ENCODE measurements at places on chromosomes 3 and 15. TPM values are rescaled to one million over a fixed set of nuclear protein-coding genes. Genes with fewer than 3 reads are reported as not detected.

Gene PSTPIP1
- total RNA-seq, result 110 TPM

Gene FRMD4B
- total RNA-seq, result 7.1 TPM

DNA sequence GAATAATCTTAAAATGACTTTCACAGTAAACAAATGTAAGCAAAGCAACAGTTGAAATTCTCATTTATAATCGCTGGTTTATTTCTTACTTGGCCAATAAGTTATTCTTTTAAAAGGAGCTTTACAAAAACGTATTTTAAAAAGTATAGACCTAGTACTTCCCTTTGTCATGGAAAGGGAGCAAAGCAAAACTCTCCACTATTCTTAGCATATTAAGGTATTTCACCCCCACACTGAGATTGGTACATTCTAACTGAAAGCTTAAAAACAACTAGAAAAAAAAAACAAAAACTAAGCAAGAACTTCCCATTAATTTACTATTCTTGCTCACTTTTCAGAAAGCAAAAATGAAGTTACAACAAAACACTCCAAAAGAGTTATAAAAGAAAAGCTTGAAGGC is 1.5 kb downstream of the ATG3 start:
- no peak for DNase-seq
- H3K36me3 ChIP-seq, result peaks cover 8% of the 10 kb centered on the region
- H3K4me3 ChIP-seq, result no peak overlapping the region
- no peak overlapping the region for H3K27ac ChIP-seq
- no peaks in the 10 kb centered on the region for H3K27me3 ChIP-seq
- H3K4me1 ChIP-seq, result peaks cover 22% of the 10 kb centered on the region

DNA sequence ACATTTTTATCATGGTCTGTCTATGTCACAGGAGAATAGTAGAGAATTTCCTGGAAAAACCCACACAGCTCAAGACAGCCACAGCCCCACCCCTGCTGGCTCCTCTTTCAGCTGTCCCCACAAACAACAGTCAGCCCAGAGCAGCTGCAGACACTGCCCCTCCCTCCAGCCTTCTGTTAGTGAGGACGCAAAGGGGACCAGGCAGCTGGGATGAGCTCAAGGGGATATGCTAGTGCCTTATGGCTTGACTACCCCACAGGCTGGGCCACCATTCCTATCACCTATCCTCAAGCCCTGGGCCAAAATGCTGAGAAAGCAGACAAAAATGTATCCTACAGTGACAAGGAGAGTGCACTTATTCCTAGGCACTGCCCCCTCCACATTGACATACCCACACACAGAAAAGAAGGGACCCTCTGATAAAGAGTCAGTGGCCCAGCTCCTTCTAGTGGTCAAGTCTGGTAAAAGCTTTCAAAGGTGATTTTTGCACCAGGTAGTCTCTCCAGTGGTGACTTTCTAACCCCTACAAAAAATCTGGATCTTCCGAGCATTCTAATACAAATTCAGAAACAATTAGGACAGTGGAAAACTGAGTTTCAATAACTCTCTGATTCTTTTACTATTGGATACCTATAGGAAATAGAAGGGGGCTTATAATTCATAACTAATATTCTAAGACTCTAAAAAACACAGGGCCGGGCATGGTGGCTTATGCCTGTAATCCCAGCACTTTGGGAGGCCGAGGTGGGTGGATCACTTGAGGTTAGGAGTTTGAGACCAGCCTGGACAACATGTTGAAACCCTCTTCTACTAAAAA is 3.0 kb upstream of the MAP1A start:
- H3K27me3 ChIP-seq, result peaks cover 29% of the 10 kb centered on the region
- no peak overlapping the region for H3K27ac ChIP-seq
- peaks cover 12% of the 10 kb centered on the region for H3K4me1 ChIP-seq
- no peaks in the 10 kb centered on the region for H3K36me3 ChIP-seq
- no peak for DNase-seq
- H3K4me3 ChIP-seq, result no peak overlapping the region

GRCh38 chr15:73284090-73284716 is 84.6 kb downstream of the HCN4 start:
- no peaks in the 10 kb centered on the region for H3K27me3 ChIP-seq
- H3K4me3 ChIP-seq, result no peak overlapping the region
- H3K27ac ChIP-seq, result no peak overlapping the region
- H3K4me1 ChIP-seq, result no peaks in the 10 kb centered on the region
- H3K36me3 ChIP-seq, result no peaks in the 10 kb centered on the region
- DNase-seq, result no peak

GRCh38 chr15:83747050-83747717 is 93.3 kb downstream of the ADAMTSL3 start:
- H3K36me3 ChIP-seq, result no peaks in the 10 kb centered on the region
- H3K4me3 ChIP-seq, result no peak overlapping the region
- no peaks in the 10 kb centered on the region for H3K27me3 ChIP-seq
- H3K27ac ChIP-seq, result no peak overlapping the region
- H3K4me1 ChIP-seq, result no peaks in the 10 kb centered on the region

DNA sequence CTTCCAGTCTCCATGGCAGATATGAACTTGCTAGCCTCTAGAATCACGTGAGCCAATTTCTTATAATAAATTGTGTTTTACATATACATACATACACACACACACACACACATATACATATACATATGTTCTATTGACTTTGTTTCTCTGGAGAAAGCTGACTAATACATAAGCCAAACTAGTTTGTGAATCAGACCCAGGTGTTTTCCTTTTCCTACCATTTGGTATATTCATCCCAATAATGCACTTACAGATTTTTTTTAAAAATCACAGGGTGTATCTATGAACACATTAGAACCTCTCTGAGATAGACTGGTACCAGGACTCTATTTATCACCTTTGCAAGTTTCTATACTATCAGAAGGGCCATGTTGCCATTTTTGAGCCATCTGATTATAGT is 122.9 kb upstream of the KCNH8 start:
- H3K36me3 ChIP-seq, result no peaks in the 10 kb centered on the region
- H3K4me3 ChIP-seq, result no peak overlapping the region
- no peaks in the 10 kb centered on the region for H3K27me3 ChIP-seq
- H3K27ac ChIP-seq, result no peak overlapping the region

- H3K4me1 ChIP-seq, result no peaks in the 10 kb centered on the region
- H3K27me3 ChIP-seq, result no peaks in the 10 kb centered on the region
- H3K4me3 ChIP-seq, result no peak overlapping the region
- no peaks in the 10 kb centered on the region for H3K36me3 ChIP-seq
- H3K27ac ChIP-seq, result no peak overlapping the region
Measured at GRCh38 chr3:149600634-149601033, 57.2 kb downstream of the WWTR1 start.
